Bronchial epithelial cell (primary cell): ENCODE measurements at places on chromosomes 2 and 18. TPM values are rescaled to one million over a fixed set of nuclear protein-coding genes. Genes with fewer than 3 reads are reported as not detected.

Gene MAB21L4
- 0.53 and 5.1 TPM in 2 replicates for total RNA-seq

DNA sequence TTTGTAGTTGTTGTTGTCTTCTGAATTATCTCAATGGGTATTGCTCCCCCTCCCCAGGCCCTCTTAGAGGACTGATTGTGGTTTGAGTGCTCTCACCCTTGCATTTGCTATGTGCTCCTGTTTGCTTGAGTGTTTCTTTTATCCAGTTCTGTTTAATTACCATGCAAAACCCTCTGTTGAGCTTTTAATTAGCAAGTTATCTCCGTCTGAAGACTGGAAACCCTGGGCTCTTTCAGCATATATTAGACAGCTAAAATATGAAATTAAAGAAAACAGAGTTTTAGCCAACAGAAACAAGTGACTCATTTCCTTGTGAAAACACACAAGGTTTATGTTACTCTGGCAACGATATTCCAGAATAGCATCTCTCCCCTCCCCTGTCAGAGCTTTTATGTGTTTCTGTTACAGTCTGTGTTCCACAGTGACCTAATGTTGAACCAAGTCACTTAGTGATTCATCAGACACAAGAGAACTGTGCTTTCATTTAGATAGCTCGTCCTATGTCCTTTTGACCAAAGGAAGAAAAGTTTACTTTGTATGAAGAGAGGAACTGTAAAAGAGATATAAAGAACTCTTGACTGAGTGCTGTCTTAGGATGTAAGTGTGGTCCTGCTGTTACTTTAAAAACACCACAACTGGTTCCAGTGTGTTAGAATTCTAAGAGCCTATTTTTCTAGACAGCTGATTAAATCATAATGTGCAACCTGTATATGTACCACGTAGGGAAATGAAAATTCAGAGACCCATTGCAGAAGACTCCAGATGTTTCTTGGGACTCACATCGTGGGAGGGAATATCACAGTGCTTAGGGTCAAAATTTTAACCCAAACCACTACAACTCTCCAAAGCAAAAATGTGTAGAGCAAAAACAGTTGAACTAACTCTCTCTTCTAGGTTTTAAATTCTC lies 172.8 kb upstream of the RBMS1 start:
- peak; percentile 99 for DNase-seq

Gene UGT1A9
- total RNA-seq: 0.26 TPM in 1 of 2 replicates, not detected in the other

Gene GAREM1
- 10.0 and 14.1 TPM in 2 replicates for total RNA-seq

GRCh38 chr2:151658081-151658480 lies 76.2 kb downstream of the NEB start:
- DNase-seq: no peak

Gene PPP1R1C
- total RNA-seq: 2.1 and 2.7 TPM in 2 replicates

- DNase-seq: peak; percentile 63
These were observed 147.1 kb upstream of the FHL2 start for GRCh38 chr2:105545730-105546627.

Gene SMYD5
- total RNA-seq: 11.1 and 18.4 TPM in 2 replicates

GRCh38 chr2:39483534-39483933 lies 46.4 kb upstream of the MAP4K3 start:
- no peak for DNase-seq

Gene GCA
- total RNA-seq: 8.7 TPM in 2 replicates

DNA sequence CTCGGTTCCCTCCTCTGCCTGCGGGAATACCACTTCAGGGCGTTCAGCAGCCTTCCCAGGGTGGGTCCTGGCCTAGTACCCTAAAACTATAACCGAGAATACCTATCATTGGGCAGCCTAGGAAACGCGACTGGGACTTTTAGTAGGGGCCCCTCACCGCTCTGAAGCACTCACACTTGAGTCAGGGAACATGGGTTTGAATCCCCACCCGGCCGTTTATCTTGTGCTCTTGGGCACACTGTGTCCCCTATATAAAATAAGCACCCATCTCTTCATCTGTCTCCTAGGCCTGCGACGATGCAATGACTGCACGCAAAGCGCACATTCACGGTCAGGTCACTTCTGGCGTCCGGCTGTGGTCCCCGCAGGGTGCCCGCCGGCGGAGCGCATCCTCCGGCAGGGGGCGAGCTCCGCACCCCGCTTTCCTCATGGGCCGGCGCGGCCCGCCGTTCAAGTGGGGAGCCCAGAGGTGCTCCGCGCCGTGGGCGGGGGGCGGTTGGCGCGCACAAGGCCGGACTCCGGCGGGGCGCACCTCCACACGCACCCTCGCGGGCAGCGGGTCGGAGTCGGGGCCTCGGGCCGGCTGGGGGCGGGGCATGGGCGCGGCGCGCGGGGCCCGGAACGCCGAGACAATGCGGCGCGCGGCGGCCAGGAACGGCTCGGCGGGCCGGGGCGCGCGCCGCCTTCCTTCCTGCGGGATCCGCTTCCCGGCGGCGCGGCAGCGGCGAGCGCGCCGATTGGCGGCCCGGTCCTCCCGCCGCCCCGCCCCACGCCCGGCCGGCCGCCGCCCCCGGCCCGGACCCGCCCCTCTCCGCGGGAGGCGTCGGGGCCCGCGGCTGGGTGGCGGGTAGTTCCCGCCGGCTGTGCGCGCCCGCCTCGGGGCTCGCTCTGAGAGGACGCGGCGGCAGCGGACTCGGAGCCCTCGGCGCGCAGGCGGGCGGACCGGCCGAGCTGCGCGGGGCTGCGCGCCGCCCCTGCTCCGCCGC lies at the start of gene ASAP2:
Gene ASAP2 (plus strand): TSS at position 850 of the 986 bp plus-strand sequence. CDS start 293 bp downstream, outside the sequence.
- peak; percentile 39 for DNase-seq

Gene HOXD1
- not detected in 2 replicates for total RNA-seq

DNA sequence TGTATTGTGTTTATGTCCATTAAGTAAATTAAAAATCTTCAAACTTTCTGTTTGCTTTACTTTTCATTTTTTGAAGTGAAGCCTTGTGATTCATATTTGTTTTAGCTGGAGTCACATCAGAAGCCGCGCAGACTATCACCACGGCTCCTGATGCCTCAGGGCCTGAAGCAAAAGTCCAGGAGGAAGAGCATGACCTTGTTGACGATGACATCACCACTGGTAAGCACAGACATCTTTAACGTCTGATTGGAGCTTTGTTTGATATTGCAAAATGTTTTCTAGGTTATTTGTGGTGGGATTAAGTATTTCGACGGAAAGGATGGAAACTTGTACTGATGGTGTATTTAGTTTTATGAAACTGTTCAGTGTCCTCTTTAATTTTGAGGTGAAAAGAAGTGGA lies 164.8 kb downstream of the WDR7 start:
- peak; percentile 41 for DNase-seq

DNA sequence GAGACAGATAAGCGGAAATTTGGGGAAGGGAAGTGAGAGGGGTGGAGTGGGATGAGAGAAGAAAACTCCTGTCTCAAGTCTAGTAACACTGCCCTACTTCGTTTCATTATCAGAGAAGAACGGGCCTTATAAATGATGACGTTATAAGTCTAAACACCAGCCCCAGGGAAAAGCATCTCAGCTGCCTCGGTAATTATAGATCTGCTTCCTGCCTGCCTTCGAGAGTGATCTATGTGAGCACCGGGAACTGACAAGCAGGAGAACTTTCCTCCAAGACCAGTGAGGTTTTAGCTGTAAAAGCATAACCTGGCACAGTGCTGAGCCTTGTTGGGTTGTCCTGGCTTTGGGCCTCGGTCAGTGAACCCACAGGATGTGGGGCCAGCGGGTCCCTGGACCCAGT lies 227.9 kb upstream of the SIX2 start:
- DNase-seq: no peak

DNA sequence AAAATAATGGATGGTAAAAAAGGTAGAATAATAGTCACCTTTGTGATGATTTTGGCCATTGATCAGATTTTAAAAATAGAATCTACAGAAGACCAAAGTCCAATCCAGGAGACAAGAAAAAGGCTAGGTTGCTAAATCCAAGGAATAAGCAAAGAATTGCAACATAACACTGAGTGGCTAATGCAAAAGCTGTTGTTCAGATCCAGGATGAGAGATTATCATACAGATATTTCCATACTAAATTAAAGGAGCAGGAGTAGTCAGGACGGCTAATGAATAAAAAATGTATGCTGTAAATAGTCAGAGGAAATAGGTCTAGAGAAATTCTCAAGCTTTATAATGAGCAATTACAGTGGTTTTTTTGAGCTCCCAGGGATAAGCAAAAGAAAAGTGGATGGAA lies 745.9 kb upstream of the ACVR2A start:
- DNase-seq: no peak

DNA sequence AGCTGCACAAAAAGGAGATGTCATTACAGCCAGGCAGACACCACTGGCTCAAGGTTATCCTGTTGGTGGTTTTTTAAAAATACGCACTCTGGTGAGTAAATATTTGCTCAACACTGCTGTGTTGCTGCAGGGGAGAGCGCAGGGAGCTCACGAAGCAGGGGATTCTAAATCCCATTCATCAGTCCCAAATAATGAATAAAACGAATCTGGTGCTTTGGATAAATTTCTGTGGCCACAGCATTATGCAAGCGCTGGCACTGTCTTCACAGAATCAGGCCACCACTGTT lies 256.2 kb downstream of the HDAC4 start:
- DNase-seq: no peak

Gene REG1B
- total RNA-seq: not detected in 2 replicates

Gene HOXD4
- total RNA-seq: not detected in 2 replicates
